Tongue (tissue), 3 donors: ENCODE measurements at places on chromosomes 4 and X.

DNA sequence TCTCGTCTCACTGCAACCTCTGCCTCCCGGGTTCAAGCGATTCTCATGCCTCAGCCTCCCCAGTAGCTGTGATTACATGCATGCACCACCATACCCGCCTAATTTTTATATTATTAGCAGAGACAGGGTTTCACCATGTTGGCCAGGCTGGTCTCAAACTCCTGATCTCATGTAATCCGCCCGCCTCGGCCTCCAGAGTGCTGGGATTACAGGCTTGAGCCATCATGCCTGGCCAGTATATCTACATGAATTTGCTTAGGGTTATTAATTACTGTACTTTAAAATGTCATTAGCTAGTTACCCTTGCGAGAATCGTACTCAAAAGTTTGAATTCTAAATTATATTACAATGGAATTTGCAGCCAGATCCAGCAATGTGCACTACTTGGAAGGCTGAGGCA lies 8.9 kb downstream of the CPEB2 start:
- no peak for DNase-seq

- DNase-seq, result no peak
Observed at GRCh38 chr4:146506272-146506671, 15.5 kb downstream of the SLC10A7 start.

DNA sequence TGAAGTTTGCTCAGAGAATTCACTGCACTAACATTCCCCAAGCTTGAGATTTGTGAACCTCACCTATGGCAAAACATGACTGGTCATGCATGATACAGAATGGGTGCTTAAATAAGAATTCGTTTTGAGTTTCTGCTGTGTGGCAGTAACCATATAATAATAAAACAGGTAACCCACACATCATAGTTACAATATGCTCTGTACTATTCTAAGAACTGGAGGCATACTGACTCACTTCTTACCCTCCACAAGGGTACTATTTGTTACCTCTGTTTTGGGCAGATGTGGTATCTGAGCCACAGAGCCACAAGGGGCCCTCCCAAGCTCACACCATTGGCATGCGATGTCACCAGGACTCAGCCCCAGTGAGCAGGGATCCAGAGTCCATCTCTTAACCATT lies 17.6 kb downstream of the SLC2A9 start:
- no peak for DNase-seq

DNA sequence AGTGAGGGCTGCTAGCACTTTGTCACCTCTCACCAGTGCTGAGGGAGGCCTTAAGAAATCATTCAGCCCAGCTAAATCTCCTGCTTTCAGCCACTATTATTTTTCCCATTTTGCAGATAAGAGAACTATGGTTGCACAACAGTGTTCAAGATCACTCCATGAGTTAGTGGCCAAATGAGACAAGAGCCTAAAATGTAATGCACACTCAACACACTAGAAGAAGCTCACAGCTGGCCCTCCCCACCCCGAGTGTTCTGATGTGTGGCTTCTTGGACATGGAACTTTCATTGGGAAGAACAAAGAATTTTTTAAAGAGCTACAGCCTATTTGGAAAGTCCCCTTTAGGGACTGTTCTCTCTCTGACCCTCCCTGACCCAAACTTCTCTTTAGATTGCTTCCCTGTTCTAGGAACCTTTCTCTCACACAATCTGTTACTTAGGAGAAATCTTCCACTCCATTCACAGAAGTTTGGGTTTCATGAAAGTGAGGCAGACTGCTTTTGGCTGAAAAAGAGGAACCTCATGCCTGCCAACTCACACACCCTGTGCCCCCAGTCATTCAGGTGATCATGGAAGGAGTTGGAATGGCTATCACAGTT lies 44.0 kb upstream of the CT47C1 start:
- no peak for DNase-seq

GRCh38 chr4:32601848-32602247 lies 1881.7 kb downstream of the PCDH7 start:
- no peak for DNase-seq

DNA sequence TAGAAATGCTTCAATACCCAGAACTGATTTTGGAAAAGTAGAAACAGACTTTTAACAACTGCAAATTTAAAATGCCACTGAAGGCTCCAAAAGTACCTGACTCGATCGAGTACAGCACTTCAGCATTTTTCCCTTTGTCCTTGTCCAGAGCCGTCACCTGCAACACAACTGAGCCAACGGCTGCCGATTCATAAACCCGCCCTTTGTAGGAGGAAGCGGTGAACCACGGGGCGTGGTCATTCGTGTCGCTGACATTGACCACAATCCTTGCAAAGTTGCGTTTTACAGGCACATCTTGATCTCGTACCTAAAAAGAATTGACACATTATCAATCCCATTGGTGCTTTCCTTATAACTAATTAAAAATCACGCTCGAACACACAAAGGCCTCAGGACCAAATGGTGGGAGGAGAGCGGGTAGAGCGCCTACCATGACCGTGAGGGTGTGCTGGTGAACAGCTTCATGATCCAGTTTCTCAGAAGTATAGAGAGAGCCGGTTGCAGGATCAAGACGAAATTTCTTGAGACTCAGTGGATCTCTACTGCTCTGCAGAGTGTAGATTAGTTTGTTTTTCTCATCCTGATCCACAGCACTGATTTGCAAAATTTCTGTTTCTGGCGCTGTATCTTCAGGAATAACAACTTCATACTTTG lies 72.8 kb upstream of the MTNR1A start:
- no peak for DNase-seq

GRCh38 chr4:4599481-4600275 lies 57.8 kb upstream of the STX18 start:
- DNase-seq, result peak; percentile 69
